CD4-positive, alpha-beta T cell (primary cell): ENCODE measurements at places on chromosomes 5 and 9.

- H3K27me3 ChIP-seq = no peaks in the 10 kb centered on the region
- H3K27ac ChIP-seq = no peak overlapping the region
- no peak for DNase-seq
Measured at GRCh38 chr9:89383030-89383720, 64.9 kb downstream of the SECISBP2 start.

DNA sequence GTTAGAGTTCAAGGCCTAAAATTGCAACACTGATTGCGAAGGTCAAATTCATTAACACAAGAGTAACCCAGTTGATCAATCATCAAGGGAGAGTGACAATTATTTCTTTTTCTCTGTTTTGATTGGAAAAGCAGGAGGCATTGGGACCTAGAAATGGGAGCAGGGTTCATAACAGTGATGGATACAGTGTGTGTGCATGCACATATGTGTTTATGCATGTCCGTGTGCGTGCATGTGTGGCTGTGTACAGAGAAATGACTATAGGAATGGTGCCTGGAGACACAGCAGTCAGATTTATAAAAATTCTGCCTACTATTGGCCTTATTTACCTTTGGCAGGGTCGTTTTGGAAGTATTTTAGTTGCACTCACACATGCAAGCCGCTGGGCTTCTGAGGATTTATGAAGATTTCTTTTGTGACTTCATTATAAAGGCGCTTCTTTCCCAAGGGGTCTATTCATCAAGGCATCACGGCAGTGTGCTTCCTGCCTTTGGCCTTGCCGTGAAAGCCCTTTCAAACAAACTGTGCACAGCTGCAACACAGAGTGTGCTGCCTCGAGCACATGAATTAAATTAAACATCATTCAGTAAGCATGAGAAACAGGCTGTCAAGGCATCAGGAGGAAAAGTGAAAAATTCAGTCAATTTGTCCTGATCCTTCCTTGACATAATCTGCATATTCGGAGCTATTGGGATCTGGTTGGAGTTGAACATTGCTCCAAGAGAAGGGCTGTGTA is 122.8 kb upstream of the PUM3 start:
- H3K4me1 ChIP-seq = no peaks in the 10 kb centered on the region
- DNase-seq = no peak
- no peak overlapping the region for H3K27ac ChIP-seq
- no peaks in the 10 kb centered on the region for H3K27me3 ChIP-seq
- H3K4me3 ChIP-seq = no peak overlapping the region

GRCh38 chr5:16805486-16805885 is 130.6 kb downstream of the MYO10 start:
- DNase-seq = no peak
- H3K36me3 ChIP-seq = no peaks in the 10 kb centered on the region
- H3K27me3 ChIP-seq = no peaks in the 10 kb centered on the region
- no peak overlapping the region for H3K27ac ChIP-seq

- no peak overlapping the region for H3K27ac ChIP-seq
- H3K27me3 ChIP-seq = peaks cover 48% of the 10 kb centered on the region
- no peak for DNase-seq
- no peaks in the 10 kb centered on the region for H3K36me3 ChIP-seq
- peaks cover 12% of the 10 kb centered on the region for H3K4me1 ChIP-seq
Measured at GRCh38 chr5:54881286-54882005, 103.9 kb downstream of the ESM1 start.

DNA sequence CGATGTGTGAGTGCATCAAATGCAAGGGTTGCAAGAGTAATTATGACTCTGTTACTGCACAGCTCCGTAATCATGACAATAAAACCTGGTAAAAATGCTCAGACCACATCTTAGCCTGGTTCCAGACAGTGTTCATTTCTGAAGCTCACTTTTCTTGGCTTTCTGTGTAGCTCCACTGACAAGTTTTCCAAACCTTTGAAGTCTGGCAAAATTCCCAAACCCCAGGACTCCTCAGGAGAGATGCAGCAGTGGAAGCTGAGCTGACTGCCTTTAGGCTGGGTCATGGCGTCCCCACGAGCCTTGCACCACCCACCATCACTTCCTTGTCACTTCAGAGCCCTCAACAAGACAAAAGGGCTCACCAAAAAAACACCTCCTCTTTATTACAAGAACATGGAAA is 131.6 kb upstream of the TAS2R1 start:
- no peaks in the 10 kb centered on the region for H3K36me3 ChIP-seq
- H3K27me3 ChIP-seq = no peaks in the 10 kb centered on the region
- DNase-seq = no peak
- no peaks in the 10 kb centered on the region for H3K4me1 ChIP-seq
- no peak overlapping the region for H3K27ac ChIP-seq
- H3K4me3 ChIP-seq = no peak overlapping the region
